ENCODE measurements at places on chromosomes 4 and X. TPM values are rescaled to one million over a fixed set of nuclear protein-coding genes. Genes with fewer than 3 reads are reported as not detected.

- no peak for DNase-seq
- H3K27ac ChIP-seq, result no peak overlapping the region
- no peaks in the 10 kb centered on the region for H3K36me3 ChIP-seq
- H3K4me1 ChIP-seq, result no peaks in the 10 kb centered on the region
These were observed 187.9 kb downstream of the KDR start for GRCh38 chr4:54937501-54937900.

DNA sequence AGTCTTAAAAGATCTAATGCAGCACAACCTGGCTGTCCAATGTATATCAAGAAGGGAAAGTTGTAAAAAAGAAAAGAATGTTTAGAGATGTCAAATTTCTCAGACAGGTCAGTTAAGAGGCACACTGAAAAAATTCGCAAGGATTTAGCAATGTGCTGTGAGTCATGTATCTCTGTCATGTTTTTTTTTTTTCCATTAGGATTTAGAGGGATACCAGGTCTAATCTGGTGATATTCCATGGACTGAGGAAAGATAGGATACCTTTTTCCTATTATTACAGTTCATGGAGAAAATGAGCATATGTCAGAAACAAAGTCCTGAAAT lies 815.4 kb upstream of the PCDH10 start:
- no peak for DNase-seq
- H3K4me1 ChIP-seq, result no peaks in the 10 kb centered on the region
- no peak overlapping the region for H3K27ac ChIP-seq
- H3K4me3 ChIP-seq, result no peak overlapping the region

- no peaks in the 10 kb centered on the region for H3K27me3 ChIP-seq
- H3K36me3 ChIP-seq, result no peaks in the 10 kb centered on the region
- H3K4me1 ChIP-seq, result no peaks in the 10 kb centered on the region
- peak; percentile 38 for DNase-seq
- H3K27ac ChIP-seq, result no peak overlapping the region
These were observed 127.0 kb downstream of the HS6ST2 start for GRCh38 chrX:132831336-132831973.

DNA sequence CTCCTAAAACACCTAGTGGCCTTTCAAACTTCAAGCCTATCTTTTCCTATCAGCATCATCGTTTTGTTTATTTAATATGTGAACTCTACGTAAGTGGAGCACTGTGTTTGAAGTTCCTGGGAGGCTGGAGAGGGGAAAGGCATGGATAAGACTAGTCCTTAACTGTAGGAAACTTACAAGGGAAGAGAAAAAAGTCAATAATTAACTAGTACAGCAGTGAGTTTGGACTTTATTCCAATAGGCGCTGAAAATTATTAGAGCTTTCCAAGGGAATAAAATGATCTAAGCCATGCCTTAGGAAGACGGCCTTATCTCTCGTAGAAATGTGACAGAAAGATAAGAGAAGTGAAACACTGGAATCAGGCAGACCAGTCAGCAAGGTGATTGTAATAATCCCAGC lies 55.3 kb downstream of the AMOT start:
- no peaks in the 10 kb centered on the region for H3K4me1 ChIP-seq
- H3K4me3 ChIP-seq, result no peak overlapping the region
- no peak overlapping the region for H3K27ac ChIP-seq
- DNase-seq, result no peak
- H3K36me3 ChIP-seq, result no peaks in the 10 kb centered on the region
- H3K27me3 ChIP-seq, result no peaks in the 10 kb centered on the region

- H3K36me3 ChIP-seq, result no peaks in the 10 kb centered on the region
- peak; percentile 34 for DNase-seq
- no peaks in the 10 kb centered on the region for H3K4me1 ChIP-seq
- H3K4me3 ChIP-seq, result peak overlapping the region; percentile 45
- H3K27ac ChIP-seq, result no peak overlapping the region
These were observed 64.3 kb upstream of the WDR17 start for GRCh38 chr4:176001151-176002006.

- no peaks in the 10 kb centered on the region for H3K27me3 ChIP-seq
- H3K4me1 ChIP-seq, result peaks cover 3% of the 10 kb centered on the region
- peak overlapping the region; percentile 19 for H3K4me3 ChIP-seq
- no peaks in the 10 kb centered on the region for H3K36me3 ChIP-seq
- no peak for DNase-seq
These were observed 53.9 kb downstream of the FAT4 start for GRCh38 chr4:125368671-125369081.

- H3K27me3 ChIP-seq, result no peaks in the 10 kb centered on the region
- H3K36me3 ChIP-seq, result no peaks in the 10 kb centered on the region
- no peaks in the 10 kb centered on the region for H3K4me1 ChIP-seq
- H3K27ac ChIP-seq, result no peak overlapping the region
These were observed 45.1 kb downstream of the CHM start for GRCh38 chrX:86002076-86002896.

- no peak overlapping the region for H3K4me3 ChIP-seq
- H3K36me3 ChIP-seq, result no peaks in the 10 kb centered on the region
- no peaks in the 10 kb centered on the region for H3K27me3 ChIP-seq
These were observed 48.8 kb downstream of the SPOCK3 start for GRCh38 chr4:167185465-167185864.

- H3K36me3 ChIP-seq, result no peaks in the 10 kb centered on the region
- no peak overlapping the region for H3K27ac ChIP-seq
- H3K4me3 ChIP-seq, result no peak overlapping the region
- peaks cover 7% of the 10 kb centered on the region for H3K4me1 ChIP-seq
These were observed 67.9 kb downstream of the NHS start for GRCh38 chrX:17442898-17443297.

DNA sequence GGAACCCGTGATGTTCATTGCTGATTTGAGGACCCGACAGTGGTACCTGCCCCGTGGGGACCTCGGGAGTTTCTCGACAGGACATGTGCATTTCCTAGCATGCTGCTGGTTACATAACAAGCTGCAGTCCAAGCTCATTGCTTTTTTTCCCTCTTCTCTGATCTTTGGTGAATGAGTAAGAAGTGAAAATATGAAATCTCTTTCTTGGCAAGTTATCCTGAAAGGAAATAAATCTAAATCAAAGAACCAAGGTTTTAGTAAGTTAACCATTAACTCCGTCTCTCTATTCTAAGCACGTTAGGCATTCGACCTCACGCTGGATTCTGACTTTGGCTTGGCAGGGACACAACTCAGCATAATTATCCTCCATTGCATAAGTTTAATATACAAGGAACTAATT lies 86.6 kb downstream of the STK32B start:
- H3K27ac ChIP-seq, result no peak overlapping the region
- no peak overlapping the region for H3K4me3 ChIP-seq
- H3K36me3 ChIP-seq, result no peaks in the 10 kb centered on the region
- no peak for DNase-seq
- H3K27me3 ChIP-seq, result no peaks in the 10 kb centered on the region

DNA sequence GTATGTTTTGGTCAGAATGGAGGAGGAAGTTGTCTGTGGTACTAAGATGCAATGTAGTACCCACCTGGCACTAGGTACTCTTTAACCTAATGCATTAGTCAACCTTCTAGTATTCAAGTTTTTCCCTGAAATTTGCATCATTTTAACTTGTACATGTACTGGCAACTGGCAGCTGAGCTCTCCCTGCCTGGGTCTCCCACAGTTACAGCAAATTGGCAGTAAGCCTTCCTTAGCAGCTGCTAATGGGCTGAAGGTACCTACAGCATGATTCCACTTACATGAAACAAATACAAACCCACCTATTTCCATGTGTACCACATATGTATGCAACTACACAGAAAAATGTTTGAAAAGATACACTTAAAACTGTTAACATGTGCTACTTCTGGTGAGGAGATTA lies 8.1 kb upstream of the KLHL2 start:
- no peak overlapping the region for H3K27ac ChIP-seq
- no peaks in the 10 kb centered on the region for H3K36me3 ChIP-seq
- no peak for DNase-seq
- H3K27me3 ChIP-seq, result no peaks in the 10 kb centered on the region
- H3K4me3 ChIP-seq, result no peak overlapping the region
- H3K4me1 ChIP-seq, result no peaks in the 10 kb centered on the region

GRCh38 chr4:78938474-78938867 lies 767 bp downstream of the PAQR3 start:
- peak overlapping the region; percentile 67 for H3K4me3 ChIP-seq
- no peaks in the 10 kb centered on the region for H3K27me3 ChIP-seq
- no peaks in the 10 kb centered on the region for H3K4me1 ChIP-seq
- no peak for DNase-seq
- H3K36me3 ChIP-seq, result no peaks in the 10 kb centered on the region
- H3K27ac ChIP-seq, result no peak overlapping the region

GRCh38 chr4:124415146-124415545 lies 297.4 kb downstream of the ANKRD50 start:
- H3K4me3 ChIP-seq, result no peak overlapping the region
- H3K27me3 ChIP-seq, result no peaks in the 10 kb centered on the region
- H3K27ac ChIP-seq, result no peak overlapping the region
- H3K36me3 ChIP-seq, result no peaks in the 10 kb centered on the region

UGT2B11 gene
- total RNA-seq, result not detected

IGSF1 gene
- 2.4 TPM for total RNA-seq

LARP1B gene
- 27.8 TPM for total RNA-seq

TLR1 gene
- 24.0 TPM for total RNA-seq

LUZP4 gene
- total RNA-seq, result not detected

TLR10 gene
- 0.08 TPM for total RNA-seq

MND1 gene
- total RNA-seq, result not detected

SYTL4 gene
- 132 TPM for total RNA-seq

RAB41 gene
- not detected for total RNA-seq

RIPPLY1 gene
- 0.45 TPM for total RNA-seq

Data from ovary (tissue), 10 donors.